Neural progenitor cell (in vitro differentiated cells): ENCODE measurements at places on chromosomes 1 and 21.
A peak's percentile ranks its signal among the peaks of the same experiment; 100 is the strongest.

DNA sequence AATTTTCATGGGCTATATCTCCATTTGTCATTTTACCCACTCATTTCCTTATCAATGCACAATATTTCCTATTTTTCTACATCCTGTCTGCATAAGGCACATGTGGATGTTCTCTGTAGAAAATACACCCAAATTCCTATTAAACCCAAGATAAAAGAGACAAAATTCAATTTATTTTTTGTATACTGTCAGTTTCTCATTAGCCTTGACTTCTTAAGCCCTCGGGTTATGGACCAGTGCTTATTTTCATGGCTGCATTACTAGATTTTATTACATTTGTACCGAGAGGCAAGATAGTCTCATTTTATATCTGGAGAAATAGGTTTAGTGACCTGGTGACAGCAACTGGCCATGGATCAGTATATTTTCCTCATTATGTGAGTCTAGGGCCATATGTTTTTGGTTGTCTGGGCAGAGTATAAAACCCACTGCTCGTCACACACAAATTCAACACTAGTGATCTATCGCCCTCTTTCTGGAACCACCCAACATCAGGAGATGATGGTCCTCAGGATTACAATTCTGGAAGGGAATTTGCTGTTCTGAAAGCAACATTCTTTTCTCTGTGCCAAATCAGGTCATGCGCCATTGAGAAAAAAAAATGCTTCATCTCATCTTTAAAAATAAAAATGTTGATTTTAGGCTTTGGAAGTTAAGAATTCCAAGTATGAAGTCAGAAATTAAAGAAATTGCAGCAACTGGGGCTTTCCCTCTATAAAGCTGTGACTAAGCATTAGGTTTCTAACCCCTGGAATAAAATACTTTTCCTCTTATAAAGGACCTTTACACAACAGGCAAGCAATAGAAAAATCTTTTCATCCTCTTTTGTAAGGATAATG, 81.4 kb downstream of the ASTN1 start:
- DNase-seq: no peak
- no peaks in the 10 kb centered on the region for H3K36me3 ChIP-seq
- no peak overlapping the region for H3K27ac ChIP-seq
- no peak overlapping the region for H3K4me3 ChIP-seq

DNA sequence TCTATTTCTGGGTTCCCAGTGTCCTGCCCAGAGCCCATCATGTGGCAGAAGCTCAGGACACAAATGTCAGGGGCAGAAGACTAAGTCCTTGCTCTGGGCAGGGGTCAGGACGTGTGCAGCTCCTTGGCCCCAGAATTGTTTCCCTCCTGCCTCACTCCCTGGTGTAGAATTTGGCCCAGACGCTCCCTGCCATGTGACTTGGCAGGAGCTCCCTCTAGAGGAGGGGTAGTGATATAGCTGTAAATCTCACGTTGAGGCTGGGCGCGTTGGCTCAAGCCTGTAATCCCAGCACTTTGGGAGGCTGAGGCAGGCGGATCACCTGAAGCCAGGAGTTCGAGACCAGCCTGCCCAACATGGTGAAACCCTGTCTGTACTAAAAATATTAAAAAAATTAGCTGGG, 91.2 kb downstream of the UBIAD1 start:
- H3K4me3 ChIP-seq: no peak overlapping the region
- no peaks in the 10 kb centered on the region for H3K36me3 ChIP-seq
- no peaks in the 10 kb centered on the region for H3K4me1 ChIP-seq
- no peaks in the 10 kb centered on the region for H3K27me3 ChIP-seq
- no peak overlapping the region for H3K27ac ChIP-seq

- peaks cover 61% of the 10 kb centered on the region for H3K4me1 ChIP-seq
- DNase-seq: peak; percentile 45
- no peaks in the 10 kb centered on the region for H3K36me3 ChIP-seq
- no peak overlapping the region for H3K4me3 ChIP-seq
- H3K27me3 ChIP-seq: no peaks in the 10 kb centered on the region
These were observed 70.2 kb upstream of the GOLT1A start for GRCh38 chr1:204283711-204284651.

GRCh38 chr1:55888685-55889317, 673.6 kb upstream of the USP24 start:
- H3K4me1 ChIP-seq: no peaks in the 10 kb centered on the region
- H3K27ac ChIP-seq: no peak overlapping the region
- H3K36me3 ChIP-seq: no peaks in the 10 kb centered on the region
- no peak for DNase-seq
